ENCODE measurements at places on chromosomes 12 and 14.

GRCh38 chr14:66507181-66507721 is 696 bp upstream of the GPHN start:
- peak; percentile 5 for DNase-seq

- DNase-seq, result no peak
Observed at GRCh38 chr14:100278702-100279101, 27.5 kb downstream of the SLC25A29 start.

GRCh38 chr14:87002776-87003175 is 990.2 kb downstream of the GALC start:
- no peak for DNase-seq

DNA sequence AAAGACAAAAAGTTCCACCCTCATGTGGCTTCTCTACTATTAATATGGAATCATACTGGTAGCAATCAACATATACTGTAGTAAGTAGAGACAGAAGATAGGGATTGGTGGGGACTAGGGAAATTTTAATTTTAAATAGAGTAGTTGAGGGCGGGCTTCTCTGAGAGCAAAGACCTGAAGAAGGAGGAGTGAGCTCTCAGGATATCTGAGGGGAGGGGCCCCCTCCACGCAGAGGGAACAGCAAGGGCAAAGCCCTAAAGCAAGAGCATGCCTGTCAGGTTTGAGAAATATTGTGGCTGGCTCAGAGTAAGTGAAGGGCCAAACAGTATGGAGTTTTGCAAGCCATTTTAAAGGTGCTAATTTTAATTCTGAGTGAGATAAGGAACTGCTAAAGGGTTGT is 64.3 kb downstream of the PCNX1 start:
- DNase-seq, result no peak

- no peak for DNase-seq
Observed at GRCh38 chr14:59407246-59408010, 57.8 kb downstream of the GPR135 start.

DNA sequence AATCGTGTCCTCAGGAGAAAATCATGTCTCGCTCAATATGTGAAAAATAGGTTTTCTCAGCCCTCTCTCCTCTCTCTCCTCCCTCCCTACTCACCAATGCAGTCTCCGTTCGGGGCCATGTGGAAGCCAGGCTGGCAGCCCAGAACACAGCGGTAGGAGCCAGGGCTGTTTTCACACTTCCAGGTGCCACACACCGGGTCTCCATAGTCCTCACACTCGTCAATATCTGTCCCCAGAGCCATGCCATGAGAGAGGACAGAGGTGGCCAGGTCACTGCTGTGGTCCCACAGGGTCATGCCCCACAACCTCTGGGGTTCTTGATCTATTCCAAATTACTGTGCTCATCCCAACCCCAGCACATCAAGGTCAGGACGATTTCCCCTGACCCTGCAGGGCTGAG is 13.5 kb downstream of the ISCA2 start:
- no peak for DNase-seq

- no peak for DNase-seq
Observed at GRCh38 chr12:11171969-11172675, 1.1 kb downstream of the SMIM10L1 start.
